Adipocyte (in vitro differentiated cells): ENCODE measurements at places on chromosomes 12 and 14.

GRCh38 chr14:61582815-61583214, 112.5 kb upstream of the HIF1A start:
- no peak for DNase-seq

GRCh38 chr14:68397371-68397811, 395.5 kb downstream of the ZFP36L1 start:
- no peak for DNase-seq

DNA sequence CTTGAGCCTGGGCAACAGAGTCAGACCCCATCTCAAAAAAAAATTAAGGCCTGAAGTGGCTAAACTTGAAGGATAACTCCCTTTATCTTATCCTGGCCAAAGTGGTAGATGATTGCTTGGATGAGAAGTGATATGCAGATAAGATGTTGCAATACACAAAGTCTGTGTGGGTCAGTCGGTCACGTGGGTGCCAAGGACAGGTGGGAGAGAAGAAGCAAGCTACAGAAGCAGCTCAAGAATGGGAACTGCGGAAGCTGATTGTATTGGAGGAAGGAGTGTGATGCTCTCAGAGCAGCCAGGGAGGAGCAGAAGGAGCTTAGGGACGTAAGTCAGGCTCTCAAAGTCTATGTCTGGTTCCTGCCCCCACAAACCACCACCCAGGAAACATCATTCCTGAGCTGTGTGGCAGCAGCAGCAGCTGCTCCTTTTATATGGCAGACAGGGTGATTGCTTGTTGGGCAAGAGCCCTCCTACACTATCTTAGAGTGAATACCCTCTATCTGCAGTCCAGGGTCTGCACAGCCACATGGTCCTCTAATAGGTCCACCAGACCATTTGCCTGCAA, 54.5 kb downstream of the ATP2A2 start:
- DNase-seq: no peak

- no peak for DNase-seq
These were observed 41.9 kb downstream of the TPH2 start for GRCh38 chr12:71980538-71980937.

DNA sequence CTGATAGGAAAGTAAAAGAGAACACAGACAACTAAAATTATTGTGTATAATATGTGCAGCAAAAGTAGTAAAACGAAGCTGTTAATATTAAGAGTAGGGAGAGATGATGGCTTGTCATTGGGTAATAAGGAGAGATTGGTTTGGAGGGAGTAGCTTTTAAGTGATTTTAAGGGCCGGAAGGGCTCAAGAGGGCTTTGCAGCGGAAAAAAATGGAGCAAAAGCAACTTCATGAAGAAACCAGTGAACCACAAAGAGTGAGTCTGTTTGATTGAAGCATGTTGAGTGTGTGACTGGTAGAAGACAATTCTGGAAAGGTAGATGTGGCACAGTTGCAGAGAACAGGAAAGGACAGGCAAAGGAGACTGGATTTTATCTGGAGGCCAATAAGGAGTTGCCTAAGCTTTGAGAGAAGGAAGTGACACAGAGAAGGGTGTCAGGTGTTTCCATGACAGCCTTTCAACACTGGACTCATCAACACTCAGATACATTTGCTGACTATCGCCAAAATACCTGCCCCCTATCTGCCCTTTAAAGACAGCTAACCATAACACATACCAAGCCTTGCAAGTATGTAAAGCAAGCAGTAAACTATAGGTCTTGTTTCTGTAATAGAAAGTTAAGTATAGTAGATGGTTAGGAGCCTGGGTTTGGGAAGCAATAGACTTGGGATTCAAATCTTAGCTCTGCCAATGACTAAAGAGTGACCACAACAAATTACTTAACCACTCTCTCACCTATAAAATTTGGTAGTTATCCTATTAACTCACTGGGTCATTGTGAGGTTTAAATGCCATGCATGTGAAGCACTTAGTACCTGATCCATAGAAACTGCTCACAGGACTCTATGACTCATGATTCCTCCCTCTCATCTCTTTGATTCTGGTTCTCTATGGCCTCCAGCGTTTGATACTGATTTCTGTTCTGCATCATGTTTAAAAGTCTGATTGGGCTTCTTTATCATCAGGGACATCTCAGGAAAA, 117.3 kb upstream of the LMNTD1 start:
- DNase-seq: no peak

DNA sequence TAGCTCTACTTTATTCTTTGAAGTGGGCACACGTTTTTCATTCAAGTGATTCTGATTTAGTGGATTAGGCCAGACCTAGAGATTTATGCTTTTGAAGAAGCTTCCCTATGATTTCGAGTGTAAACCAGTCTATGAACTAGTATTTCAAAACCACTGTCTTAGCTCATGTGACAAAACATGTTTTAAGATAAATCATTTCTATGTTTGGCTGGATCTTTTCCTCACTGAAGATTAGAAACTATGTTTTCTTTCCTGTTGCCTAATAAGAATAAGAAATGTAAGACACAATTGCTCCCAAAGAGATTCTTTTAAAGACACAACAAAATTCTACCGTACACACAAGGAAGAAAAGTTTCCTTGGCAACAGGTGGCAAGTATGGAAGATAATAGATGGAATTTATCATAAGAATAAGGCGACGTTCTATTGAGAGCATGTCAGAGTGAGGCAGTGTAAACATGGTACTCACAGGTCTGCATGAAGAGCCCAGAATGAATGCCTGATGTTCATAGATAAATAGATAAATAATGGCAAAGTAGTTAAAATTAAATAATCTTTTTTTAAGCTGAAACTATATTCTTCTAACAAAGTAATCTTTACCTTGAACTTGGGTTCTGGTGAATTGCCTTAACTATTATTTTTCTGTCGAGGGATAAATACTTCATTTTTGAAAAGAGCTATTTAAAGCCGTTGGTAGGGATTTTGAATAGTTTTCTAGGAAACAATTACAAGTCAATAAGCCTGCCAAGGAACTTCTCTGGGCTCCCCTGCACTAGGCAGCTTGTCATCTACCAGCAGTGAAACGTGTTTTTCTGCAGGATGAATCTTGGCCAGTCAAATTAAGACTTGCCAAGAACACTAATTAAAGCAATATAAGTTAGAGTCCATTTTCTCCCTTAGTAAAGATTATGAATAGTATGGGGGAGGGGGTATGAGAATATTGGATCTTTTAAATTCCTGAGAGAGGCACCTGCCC, 34.1 kb upstream of the C12orf75 start:
- no peak for DNase-seq

- no peak for DNase-seq
These were observed 48.8 kb downstream of the BICDL1 start for GRCh38 chr12:120037851-120038250.

DNA sequence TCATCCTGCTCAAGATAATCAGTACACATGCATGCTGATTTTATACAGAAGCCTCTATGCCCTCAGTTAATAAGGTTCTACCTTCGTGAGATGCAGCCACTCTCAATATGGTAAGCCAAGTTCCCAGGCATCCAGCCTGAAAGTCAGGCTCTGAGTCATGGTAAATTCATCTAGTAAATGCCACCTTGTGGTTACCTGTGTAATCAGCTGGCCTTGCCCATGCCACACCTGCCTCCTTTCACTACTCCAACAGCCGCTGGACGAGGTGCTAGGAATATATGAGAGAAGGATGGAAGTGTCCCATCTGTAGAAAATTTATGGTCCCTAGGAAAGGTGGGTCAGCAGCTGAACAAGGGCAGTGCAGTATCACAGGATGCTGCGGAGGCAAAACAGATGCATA, 207.3 kb downstream of the SSPN start:
- DNase-seq: no peak

- peak; percentile 15 for DNase-seq
These were observed 1.8 kb downstream of the AKAP5 start for GRCh38 chr14:64467101-64467500.

GRCh38 chr12:105330283-105330930, at the start of gene C12orf75:
Gene C12orf75 (plus strand): TSS chr12:105330691. CDS start chr12:105330892, 201 bp downstream.
- DNase-seq: peak; percentile 94

DNA sequence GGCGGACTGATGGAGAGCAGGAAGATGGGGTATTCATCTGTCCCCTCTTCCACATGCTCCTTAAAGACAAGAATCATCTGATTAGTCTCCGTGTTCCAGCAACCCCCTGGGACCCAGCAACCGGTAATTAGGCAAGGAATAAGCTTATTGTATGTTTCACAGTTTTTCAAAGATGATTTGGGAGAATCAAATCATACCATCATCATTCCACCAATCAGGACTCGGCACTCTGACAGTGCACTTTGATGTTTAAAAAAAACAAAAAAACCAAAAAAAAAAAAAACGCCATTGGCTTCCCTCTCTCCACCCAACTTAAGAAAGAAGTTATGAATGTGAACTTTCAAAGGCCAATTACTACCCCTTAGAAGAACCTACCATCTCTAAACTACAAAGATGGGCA, 1.3 kb upstream of the DYNC1H1 start:
- DNase-seq: no peak
